AG09319 (cell line): ENCODE measurements at places on chromosomes 2 and 18.
A peak's percentile ranks its signal among the peaks of the same experiment; 100 is the strongest.

GRCh38 chr2:19364014-19364413, 5.6 kb upstream of the OSR1 start:
- DNase-seq: no peak

DNA sequence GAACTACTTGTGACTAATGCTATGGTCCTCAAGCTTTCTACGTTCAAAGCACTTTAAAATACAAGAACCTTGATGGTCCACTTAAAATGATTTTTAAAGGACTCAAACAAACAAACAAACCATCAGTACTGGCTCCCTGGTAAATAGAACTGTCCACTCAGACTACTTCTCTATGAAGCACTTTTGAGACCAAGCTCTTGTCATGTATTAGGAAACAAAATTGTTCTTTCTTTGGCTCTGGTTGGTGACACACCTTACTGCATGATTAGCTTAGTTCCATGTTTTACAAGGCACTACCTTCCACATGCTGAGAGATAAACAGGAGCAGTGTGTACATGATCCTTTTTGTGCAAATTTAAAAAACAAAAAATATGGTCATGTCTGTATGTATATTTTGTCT, 19.7 kb downstream of the DARS1 start:
- no peak for DNase-seq

GRCh38 chr2:72222829-72223564, 75.3 kb upstream of the CYP26B1 start:
- no peak for DNase-seq

DNA sequence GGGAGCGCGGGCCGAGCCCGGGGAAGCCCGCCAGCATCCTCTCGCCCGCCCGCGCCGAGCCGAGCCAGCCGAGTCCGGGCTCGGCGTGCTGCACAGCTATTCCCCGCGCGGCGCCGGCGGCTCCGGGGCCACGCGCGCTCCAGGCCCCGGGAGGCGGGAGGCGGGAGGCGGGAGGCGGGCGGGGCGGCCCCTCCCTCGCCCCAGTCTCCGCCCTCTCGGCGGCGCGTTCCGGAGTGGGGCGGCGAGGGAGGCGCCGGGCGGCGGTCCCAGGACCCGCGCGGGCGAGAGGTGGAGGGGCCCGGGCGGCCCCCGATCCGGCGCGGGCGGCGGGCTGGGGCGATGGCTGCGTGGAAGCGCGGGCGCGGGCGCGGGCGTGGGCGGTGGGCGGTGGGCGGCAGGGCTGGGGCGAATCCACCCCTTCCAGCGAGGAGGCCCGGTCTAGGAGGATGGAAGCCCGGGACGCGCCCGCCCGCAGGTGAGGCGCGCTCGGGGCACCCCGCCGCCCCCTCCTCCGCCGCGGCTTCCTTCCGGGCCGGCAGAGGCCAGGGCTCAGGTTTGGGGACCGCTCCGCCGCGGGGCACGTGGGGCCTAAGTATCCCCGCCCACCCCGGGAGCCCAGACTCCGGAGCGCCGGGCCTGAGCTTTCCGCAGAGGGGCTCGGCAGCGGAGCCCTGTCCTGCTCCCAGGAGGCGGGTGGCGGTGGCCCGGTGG, at the start of gene ADCY3:
TSS of gene ADCY3 (minus strand) at position 140 of the 711 bp plus-strand sequence. CDS start 1,250 bp downstream, outside the sequence.
- no peak for DNase-seq

DNA sequence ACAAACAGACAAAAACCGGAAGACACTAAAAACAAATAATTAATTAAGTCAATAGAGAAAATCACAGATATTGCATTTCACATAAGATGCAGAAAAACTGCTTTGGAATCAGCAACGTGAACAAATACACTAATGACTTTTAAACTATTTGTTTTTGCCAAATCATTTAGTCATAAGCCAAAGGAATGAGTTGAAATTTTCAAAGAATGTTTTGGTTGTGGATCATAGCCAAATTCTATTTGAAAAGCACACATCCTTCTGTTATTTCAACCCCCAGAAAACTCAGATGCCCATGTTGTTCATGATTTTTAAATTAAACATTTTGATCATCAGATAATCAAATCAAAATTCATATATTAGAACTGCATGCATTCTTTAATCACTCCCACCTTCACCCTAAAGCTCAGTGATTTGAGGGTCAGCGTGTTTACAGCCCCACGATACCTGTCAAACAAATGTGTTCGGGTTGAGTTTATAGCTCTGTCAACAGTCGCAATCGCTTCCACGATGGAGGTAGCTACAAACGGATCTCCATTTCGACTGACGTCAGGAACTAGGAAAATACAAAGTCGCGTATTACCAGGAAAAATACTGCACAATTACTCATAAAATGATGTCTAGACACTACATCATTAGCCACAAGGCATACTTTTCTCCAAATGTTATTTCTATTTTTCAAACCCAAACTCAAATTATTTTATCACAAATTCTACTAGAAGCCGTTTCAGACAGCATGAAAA, 90.2 kb downstream of the PXDN start:
- peak; percentile 36 for DNase-seq

GRCh38 chr2:11842336-11842735, 95.9 kb downstream of the LPIN1 start:
- no peak for DNase-seq

DNA sequence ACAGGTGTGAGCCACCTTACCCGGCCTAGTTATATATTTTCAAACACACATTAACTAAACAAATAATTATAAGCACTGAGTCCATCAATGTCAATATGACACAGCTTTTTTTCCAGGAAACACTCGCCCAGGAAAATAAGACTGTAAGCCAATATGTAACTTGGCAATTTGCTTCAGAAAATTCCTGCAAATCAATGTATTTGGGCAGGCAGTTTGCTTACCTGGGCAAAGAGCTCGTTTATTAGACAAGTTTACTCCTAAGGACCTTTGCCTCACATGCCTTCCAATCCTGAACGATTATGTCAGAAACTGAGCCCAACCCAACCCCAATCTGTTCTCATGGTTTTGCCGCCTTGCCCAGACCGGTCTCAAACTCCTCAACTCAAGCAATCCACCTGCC, 34.7 kb upstream of the NDUFV2 start:
- no peak for DNase-seq

DNA sequence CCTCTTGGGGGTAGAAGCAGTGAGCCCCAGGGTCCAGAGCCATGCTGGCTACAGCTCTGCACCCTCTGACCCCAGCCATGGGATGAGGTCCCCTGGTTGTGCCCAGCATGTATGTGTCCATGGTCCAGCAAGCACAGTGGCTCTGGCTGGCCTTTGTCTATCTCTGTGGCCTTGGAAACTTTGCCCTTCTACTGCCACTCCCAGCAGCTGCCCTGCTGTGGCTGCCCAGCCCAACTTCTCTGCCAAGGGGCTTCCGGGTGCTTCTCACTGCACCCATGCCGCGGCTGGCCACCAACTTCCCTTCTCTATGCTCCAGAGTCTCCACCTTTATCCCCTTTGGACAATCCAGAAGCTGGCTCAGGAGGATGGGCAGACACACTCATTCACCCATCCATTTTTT, 18.8 kb downstream of the TMEM185B start:
- DNase-seq: no peak

DNA sequence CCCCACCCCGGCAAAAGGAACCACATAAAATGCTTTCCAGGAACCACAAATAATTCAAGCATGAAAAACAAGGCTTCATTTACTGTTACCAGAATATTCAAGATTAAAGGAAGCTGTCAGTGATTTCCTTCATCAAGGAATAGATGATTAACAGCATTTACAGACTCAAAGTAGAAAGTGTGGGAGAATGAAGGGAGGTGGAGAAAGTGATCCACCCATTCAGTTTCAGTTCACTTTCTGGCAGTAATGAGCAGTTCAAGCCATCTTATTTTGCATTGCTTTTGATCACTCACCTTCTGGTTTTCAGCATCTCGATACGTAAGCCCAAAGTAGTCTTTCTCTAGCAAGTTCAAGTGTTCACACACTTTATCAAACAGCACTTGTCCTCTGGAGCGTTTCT, 99.0 kb downstream of the EPB41L3 start:
- no peak for DNase-seq

DNA sequence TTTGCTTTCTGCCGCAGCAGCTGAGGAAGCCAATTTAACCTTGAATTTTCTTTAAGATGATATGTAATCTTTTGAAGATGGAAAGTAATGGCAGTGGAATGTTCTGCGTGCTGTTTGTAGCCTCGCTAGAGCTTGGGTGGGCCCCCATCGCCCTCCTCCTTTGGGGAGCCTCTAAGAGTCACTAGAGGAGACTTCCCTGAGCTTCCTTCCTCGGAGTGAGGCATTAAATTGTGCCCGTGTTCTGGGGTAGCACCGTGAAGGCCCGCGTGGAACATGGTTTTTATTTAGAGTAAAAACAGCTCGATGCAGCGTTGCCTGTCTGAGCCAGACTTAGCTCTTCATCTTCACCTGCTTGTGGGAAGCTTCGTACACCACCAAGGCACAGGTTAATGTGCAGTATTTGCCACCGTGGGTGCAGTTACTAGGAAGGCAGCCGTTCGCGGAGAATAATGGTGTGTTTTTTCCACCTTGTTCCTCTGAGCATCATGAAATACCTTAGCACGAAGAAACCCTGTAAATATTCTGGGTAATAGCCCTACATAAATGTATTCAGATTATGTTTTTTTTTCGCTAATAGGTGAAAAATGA, 38.5 kb downstream of the NCK2 start:
- DNase-seq: no peak

DNA sequence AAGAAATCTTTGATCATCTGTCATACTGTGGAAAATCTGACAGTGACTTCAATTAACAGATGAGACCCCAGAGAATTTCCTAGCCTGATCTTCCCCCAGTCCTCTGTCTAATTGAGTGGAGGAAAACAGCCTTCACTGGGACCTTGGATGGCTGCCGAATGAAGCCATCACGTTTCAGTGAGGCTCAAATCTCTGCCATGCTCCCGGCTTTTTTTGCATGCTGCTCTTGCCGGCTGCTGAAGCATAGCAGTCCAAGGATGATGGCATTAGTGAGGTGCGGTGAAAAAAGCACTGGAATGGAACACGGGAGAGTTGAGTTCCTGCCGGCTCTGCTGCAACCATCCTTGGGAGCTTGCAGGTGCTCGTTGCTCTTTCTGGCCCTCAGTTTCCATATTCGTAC, 430.5 kb downstream of the SLC4A3 start:
- no peak for DNase-seq

GRCh38 chr18:40949114-40949950, 1005.7 kb upstream of the PIK3C3 start:
- no peak for DNase-seq

DNA sequence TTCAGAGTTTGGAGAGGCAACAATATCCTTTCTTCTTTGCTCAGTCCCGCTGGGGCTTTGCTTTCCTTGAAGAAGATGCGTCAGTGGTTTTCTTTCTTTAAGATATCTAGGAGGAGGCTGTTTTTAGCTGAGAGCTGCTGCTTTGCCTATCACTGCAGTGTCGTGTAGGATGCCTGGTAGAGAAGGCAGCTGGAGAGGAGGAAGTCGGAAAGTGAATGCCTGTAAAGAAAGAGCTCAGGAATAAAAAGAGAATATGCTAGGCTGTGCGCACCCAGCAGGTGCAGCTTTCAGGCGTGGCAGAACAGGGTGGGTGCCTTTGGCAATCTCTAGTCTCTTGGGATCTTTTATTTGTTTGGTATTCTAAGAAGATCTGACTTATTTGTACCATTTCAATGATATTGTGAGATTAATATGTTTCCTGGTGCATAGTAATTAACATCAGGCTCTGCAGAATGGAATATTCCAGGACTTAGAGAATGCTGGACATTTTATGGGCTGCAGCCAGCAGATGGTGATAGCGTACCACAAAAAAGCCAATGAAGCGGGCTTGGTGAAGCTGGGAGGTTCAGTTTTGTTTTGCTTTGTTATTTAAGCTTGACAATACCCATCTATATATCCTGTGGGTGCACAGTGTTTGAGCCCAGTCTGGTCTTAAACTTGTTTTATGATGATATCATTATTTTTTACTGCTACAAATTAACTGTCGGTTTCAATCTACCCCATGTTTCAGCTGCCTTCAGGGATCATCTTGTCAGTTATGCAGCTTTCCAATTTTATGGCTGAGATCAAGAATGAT, 34.9 kb downstream of the CAVIN2 start:
- DNase-seq: peak; percentile 36

DNA sequence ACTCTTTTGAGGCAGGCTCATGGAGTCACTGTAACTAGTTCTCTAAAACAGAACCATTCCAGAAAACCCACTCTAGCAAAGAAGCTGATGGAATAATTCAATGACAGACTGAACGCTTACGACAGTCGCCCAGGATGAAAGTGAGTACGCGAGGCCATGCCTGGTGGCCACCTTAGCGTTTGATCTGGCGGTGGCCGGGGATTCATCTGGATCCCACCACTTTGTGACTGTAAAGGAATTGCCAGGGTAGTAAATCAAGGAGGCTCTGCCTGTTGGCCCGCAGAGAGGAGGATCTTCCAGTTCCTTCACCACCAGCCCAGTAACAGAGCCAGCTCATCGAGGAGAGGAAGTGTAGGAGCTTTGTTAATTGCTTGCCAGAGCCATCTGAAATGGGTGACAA, 34.6 kb downstream of the GREB1 start:
- DNase-seq: no peak

DNA sequence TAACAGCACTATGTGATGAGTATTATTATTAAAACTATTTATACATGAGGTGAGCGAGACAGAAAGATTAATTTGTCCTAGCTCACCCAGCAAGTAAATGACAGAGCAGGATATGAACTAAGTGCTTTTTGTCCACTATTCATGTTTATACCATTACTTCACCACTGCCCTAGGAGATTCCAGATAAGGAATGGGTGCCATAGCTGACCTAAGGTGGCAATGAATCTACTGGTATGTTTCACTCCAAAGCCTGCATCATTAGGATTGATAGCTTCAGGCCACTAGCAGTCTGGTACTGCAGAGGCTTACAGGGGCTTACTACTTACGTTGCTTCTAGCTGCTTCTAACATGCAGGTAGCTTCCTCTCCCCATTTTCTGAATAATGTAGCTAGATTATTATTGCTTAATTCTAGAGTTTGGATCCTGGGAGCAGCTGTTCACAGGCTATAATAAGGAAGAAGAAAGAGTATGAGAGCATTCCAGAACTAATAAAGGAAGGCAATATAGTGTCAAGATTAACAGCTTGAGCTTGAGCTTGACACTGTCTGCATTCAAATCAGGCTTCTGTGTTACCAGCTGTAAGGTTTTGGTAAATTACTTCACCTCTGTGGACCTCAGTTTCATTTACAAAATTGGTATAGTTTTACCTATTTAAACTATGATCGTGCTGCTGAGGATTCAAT, 153.7 kb downstream of the GALNT3 start:
- no peak for DNase-seq

- DNase-seq: no peak
Measured at GRCh38 chr2:191430476-191430875, 185.3 kb downstream of the MYO1B start.

DNA sequence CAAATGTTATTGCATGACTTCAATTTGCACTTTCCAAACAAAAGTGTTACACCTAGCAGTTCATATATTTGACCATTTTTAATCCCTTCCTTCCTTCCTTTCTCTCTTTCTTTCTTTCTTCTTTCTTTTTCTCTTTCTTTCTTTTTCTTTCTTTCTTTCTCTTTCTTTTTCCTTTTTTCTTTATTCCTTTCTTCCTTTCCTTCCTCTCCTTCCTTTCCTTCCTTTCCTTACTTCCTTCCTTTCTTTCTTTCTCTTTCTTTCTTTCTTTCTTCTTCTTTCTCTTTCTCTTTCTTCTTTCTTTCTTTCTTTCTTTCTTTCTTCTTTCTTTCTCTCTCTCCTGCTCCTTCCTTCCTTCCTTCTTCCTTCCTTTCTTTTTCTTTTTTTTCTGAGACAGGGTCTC, 146.7 kb upstream of the ALKAL2 start:
- DNase-seq: no peak
